ENCODE measurements at places on chromosomes 4 and X.

DNA sequence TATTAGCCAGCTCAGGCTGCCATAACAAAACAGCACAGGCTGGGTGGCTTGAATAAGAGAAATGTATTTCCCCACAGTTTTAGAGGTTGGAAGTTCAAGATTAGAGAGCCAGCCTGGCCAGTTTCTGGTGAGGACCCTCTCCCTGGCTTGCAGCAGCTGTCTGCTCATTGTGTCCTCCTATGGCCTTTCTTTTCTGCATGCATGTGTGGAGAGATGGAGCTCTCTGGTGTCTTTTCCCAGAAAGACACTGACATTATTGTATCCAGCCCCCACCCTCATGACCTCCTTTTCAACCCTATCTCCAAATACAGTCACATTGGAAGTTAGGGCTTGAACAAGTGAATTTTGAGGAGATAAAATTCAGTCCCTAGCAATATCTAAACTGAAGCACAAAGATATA lies 263.8 kb upstream of the PABPC4L start:
- DNase-seq = no peak

- DNase-seq = no peak
Measured at GRCh38 chr4:73208376-73208775, 50.2 kb downstream of the ANKRD17 start.

- no peak for DNase-seq
Measured at GRCh38 chr4:78325271-78326157, 226.1 kb upstream of the ANXA3 start.

GRCh38 chrX:20418379-20419150 lies 151.9 kb upstream of the RPS6KA3 start:
- DNase-seq = no peak

DNA sequence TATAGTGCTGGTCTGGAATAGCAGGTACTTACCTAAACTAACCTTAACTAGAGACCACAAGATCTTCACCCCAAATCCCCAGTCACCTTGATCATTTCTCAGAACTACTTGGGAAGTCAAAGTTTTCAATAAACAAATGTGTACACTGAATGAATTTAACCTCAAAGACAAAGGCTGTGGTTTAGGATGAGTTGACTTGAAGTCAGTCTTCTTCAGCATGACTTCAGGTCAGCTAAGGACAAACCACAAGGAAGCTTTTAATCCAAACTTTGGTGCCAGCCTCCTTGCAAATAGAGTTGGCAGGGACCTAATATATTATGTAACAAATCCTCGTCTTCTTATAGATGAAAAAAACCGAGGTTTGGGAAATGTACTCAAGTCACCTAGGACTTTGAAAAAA lies 21.2 kb upstream of the VCX2 start:
- no peak for DNase-seq

DNA sequence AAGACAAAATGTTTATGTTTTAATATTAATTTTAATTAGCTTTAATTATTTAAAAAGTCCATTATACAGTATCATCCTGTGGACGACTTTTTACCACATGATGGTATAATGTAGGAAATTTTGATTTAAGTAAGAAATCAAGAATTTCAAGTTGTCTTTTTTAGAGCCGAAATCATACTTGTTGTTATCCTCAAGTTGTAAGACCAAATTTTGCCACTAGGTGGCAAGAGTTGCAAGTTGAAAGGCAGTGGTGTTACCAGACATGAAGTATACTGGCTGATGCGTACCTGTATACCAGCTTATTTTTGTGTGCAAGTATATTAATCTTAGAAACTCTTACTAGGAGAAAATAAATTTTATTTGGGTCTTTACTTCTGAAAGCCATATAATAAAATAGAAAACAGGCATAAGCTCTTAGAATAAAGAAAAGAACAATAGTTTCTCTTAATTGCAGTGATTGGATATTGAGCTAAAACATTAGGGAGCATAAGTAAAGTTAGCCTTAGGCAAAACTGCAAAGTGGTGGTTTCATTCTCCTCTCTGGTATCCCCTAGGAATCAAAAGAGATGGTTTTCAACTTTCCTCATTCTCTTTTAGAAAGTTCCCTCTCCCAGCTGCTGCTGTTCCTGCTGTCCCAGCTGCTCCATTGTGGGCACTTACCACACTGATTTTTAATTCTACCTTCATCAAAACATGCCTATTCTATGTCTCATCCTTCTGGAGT lies 118.0 kb upstream of the WDFY3 start:
- DNase-seq = peak; percentile 34

GRCh38 chrX:47458528-47458927 lies 24.5 kb downstream of the ZNF41 start:
- no peak for DNase-seq

GRCh38 chr4:8369426-8370105 lies 71.0 kb downstream of the ACOX3 start:
- no peak for DNase-seq

- DNase-seq = no peak
Measured at GRCh38 chrX:132488180-132488705, 595 bp downstream of the MBNL3 start.

DNA sequence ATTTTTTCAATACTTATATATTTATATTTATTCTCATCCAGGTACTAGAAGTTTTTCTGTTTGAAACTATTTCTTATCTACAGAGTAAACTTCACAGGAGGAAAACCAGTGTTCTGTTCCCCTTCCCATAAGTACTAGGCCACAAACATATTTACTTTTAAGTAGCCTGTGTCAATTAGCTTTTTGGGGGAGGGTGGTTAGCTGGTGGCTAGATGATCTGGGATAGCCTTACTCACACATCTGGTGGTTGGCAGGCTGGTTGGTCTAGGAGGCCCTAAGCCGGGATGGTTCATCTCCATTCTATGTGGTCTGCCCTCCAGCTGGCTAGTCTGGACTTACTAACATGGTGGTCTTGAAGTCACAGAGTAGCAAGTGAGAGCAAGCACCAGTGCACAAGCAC lies 6.2 kb downstream of the JADE3 start:
- DNase-seq = no peak

DNA sequence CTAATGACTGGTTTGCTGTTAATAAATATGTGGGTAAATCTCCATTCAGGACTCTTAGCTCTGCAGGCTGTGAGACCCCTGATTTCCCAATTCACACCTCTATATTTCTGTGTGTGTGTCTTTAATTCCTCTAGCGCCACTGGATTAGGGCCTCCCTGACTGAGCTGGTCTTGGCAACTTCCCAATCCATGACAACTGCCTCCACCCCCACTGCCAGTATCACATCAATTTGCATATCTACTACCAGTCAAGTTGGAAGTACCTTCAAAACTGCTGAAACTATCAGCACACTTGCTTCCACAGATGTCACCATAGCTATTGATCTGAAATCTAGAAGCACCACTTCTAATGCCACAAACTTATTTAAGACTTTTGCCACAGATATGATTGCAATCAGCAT lies 27.6 kb downstream of the OPRPN start:
- no peak for DNase-seq

DNA sequence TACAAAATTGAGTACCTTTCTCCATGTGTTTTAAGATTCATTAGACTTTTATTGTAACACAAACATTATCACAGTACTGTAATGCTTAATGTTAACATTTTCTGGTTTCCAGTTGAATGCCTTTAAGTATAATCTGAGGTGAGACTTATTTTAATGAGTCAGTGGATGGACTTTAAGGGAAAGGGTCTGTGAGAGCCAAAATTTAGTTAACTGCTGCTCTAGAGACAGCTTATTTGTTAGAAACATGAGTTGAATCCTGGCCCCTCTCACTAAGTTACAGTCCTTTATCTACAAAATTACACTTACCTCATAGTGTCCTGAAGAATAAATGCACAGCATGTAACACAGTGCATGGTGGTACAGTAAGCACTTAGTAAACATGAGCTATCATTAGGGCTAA lies 66.0 kb downstream of the PGRMC2 start:
- DNase-seq = no peak

DNA sequence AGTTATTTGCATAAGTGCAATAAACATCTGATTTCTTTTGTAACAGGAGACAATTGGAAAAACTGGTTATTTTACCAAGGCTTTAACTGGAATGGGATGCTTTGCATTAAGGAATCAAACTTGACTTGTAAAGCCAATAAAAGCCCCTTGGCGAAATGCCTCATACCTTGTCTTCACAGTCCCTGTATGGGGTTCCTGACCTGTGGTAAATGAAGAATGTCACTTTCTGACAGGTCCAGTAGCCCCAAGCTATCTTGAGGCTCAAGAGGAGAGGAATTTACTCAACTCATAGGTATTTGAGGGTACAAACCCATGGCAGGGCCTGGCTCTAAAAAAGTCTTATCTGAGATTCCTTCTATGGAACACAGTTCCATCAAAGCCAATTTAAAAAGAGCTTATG lies 78.0 kb downstream of the ACOX3 start:
- DNase-seq = no peak

DNA sequence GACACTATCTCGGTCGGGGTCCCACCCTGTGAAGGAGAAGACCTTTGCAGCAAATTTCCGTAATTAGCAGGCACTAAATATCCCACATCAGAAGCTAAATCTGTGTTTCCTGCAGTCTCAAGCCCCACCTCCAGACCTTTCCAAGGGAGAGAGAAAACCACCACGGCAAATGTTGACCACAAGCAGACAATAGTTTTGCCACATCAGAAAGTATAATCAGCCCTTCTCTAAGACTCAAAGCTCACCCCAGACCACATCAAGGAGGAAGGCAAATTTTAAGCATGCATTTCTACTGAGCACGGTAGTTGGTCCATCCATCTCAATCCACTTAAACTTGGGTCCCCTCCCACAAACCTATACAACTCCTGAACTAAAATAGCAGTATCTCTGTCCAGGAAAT lies 398.5 kb downstream of the GPM6A start:
- DNase-seq = no peak

DNA sequence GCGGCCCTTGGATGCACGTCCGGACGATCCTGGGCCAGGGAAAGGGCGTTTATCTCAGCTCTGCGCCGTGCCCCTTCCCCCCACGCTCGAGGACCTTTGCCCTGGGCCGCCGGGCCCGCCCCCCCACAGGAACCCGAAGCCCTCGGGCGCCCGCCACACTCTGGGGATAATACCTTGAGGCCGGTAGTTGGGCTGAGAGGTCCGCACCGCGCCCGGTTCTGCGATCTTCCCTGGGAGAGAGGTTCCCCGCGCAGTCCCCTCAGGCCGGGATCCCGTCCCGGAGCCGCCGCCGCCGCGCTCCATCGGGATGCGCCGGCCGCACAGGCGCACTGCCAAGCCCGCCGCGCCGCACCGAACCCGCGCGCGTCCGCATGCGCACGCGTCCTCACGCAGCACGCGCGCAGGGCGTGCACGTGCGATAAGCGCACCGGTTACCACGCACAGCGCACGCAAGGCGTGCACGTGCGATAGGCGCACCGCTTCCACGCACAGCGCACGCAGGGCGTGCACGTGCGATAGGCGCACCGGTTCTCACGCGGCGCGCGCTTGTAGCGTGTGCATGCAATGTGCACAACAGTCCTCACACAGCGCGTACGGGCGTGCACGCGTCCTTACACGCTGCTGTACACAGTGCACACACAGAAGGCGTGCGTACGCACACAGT lies at the start of gene MAP7D2:
Gene MAP7D2 (minus strand): TSS at position 331 of the 664 bp plus-strand sequence. CDS start 28 bp downstream, at position 303.
- DNase-seq = no peak

DNA sequence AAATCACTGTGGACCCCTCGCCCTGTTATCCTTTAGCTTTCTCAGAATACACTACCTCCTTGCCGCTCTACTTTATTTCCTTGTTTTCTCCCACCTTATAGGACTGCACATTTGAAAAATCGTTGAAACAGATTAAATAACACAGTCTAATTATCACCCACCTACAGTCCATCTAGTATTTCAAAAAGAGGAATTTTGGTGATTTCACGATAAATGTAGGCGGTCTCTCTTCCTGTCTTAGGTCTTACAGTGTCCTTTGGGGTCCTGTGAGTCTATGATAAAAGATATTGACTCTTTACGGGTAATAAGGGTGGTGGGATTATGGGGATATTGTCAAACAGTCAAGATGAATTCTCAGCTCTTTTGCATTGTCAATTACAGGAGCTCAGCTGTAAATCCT lies 2.4 kb upstream of the TBL1X start:
- no peak for DNase-seq

GRCh38 chr4:138085736-138086305 lies 156.3 kb downstream of the SLC7A11 start:
- DNase-seq = no peak

- no peak for DNase-seq
Measured at GRCh38 chrX:148381603-148382002, 118.8 kb upstream of the AFF2 start.

DNA sequence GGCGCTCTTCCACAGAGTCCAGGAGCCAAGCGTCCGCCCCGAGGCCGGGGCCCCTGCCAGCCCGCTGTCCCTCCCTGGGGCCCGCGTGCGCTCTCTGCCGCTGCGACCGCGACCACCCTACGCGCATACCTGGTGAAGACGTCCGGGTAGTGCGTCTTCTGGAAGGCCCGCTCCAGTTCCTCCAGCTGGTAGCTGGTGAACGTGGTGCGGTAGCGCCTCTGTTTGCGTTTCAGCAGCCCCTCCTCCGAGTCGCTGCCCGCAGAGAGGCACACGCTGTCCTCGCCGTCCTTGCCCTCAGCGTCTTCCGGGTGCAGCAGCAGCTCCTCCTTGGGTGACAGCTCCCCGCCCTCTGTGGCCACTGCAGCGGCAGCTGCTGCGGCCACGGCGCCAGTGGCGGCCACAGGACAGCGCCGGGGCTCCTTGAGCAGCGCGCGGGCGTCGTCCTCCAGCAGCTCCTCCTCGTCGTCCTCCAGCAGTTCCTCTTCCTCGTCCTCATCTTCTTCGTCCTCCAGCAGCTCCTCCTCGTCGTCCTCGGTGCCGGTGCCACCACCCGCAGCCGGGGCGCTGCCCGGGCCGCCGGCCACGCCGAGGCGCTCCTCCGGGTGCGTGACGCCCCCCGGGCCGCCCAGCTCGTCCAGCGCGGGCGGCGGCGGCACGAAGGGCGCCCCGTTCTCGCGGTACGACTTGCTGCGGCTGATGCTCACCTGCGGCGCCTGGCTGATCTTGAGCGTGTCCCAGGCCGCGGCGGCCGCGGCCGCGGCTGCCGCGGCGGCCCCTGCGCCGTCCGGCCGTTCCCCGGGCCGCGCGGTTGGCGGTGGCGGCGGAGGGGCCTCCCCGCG lies 2.8 kb downstream of the ARX start:
- no peak for DNase-seq

Data from SW 1271 (cell line).